ENCODE measurements at places on chromosomes 4 and X.

DNA sequence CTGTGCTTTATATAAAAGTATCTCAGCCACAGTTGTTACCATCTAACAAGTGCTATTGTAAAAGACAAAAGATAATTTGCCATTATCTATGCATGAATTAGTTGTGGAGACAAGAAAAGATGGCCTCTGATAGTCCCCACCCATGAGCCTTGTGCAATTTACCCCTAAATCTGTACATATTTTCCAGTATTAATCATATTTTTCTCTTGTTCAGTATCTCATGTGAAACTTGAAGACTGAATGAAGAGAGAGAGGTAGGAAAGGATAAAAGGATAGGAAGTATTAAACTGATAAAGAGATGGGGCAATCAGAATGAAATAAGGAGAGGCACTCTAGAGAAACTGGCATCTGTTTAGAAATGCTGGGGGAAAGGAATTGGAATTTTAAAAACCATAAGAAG, 3.7 kb downstream of the MYOZ2 start:
- DNase-seq = no peak

- DNase-seq = no peak
These were observed 152.0 kb upstream of the USP9X start for GRCh38 chrX:40933132-40933705.

DNA sequence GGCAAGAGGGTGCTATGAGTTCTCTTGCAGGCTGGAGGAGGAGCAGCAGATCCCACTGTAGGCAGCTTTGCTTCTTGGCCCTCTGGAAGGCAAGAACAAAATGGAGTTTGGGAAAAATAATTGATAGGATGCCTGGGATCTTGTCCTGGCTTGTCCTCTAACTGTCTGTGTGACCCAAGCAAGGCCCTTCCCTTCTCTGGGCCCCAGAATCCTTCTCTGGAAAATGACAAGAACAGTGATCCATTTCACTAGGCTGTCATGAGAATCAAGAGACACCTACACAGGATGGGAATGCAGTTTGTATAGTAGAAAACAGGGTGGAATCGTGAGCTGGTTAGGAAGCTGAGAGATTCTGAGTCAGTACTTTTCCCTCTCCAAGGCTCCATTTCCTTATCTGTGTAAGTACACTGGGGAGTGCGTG, 133.3 kb downstream of the PJA1 start:
- DNase-seq = no peak

GRCh38 chrX:253451-254297, 27.5 kb upstream of the PLCXD1 start:
- DNase-seq = peak; percentile 59

- DNase-seq = no peak
These were observed 29.7 kb downstream of the PDHA1 start for GRCh38 chrX:19373351-19373891.

Data from RWPE2 (cell line).